ENCODE measurements at places on chromosomes 7 and 10.

- DNase-seq, result no peak
These were observed 98.1 kb downstream of the MICALL2 start for GRCh38 chr7:1361016-1361755.

GRCh38 chr7:104497379-104497967, 169.1 kb downstream of the LHFPL3 start:
- DNase-seq, result peak; percentile 26

DNA sequence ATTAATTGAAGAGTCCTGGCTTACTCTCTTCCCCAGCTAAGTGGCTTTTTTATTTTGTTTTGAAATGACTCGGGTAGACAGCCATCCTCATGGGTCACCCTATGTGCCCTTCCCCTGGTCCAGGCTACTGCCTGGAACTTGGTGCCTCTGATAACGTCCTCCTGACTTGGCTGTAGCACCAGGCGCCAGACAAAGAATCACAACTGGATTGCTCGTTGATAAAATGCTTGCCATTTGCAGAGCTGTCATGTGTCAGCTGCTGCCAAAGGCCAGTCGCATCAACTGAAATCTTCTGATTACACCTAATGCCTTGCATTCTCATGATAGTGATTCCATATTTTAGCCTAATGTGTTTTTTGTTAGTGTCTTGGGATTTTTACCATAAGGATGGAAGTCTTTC, 27.4 kb upstream of the ABLIM1 start:
- DNase-seq, result no peak

GRCh38 chr10:7610651-7611389, 55.9 kb downstream of the ITIH5 start:
- no peak for DNase-seq

DNA sequence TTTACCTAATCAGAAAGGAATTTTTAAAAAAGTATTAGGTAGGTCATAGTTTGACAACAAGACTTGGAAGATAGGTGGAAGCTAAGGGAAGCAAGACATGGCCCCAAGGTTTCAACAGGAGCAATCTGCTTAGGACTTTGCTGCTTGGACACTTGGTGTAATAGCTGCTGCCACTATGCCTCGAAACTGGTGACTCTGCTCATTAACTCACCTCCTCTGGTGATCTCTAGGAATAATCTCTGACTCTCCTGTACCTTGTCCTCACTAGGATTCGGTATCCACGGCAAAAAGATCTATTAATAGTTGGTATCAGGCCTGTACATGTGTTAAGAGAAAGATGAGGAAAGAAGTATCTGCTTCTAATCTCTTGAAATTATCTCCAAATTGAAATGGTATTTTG, 53.1 kb downstream of the PTEN start:
- DNase-seq, result no peak

DNA sequence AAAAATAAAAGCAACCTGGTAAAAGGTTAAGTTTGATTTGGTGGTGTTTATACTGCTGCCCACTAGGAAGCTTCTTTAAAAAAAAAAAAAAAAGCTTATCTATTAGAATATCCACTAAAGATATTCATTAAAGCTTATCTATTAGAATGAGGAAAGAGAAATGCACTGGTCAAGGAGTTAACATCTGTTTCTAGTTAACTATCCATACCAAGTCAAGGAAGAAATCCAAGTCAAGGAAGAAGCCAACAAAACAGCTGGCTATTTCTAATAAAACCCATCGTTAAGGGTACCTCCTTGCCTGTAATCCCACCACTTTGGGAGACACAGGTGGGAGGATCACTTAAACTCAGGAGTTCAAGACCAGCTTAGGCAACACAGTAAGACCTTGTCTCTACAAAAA, 82.6 kb downstream of the JMJD1C start:
- no peak for DNase-seq

- no peak for DNase-seq
These were observed 288.4 kb upstream of the LRRTM3 start for GRCh38 chr10:66637273-66638036.

GRCh38 chr10:14588084-14588937, 186.4 kb downstream of the FAM107B start:
- DNase-seq, result peak; percentile 61

- no peak for DNase-seq
These were observed 7.6 kb downstream of the MAPK8 start for GRCh38 chr10:48314107-48314506.

- DNase-seq, result no peak
These were observed 9.1 kb downstream of the SEM1 start for GRCh38 chr7:96700516-96700915.

- DNase-seq, result peak; percentile 93
These were observed 71.6 kb downstream of the NKX6-2 start for GRCh38 chr10:132714096-132714985.

DNA sequence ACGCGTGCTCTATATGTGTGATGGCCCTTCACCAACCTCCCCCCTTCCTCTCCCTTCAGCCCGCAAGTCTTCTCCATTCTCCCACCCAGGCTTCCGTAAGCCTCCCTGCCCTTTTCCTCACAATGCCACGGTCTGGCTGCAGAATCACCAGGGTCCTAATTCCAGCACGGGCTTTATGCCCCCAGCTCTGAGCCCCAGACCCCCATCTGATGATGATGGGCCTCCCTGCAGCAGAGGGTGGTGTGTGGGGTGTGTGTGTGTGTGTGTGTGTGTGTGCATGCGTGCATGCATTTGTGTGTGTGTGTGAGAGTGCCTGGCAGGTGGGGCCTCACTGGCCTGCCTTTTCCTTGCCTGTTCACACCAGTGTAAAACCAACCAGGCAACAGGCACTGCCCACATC, 109.9 kb downstream of the OAT start:
- no peak for DNase-seq

- no peak for DNase-seq
These were observed 342.7 kb downstream of the LRMDA start for GRCh38 chr10:75773813-75774782.

DNA sequence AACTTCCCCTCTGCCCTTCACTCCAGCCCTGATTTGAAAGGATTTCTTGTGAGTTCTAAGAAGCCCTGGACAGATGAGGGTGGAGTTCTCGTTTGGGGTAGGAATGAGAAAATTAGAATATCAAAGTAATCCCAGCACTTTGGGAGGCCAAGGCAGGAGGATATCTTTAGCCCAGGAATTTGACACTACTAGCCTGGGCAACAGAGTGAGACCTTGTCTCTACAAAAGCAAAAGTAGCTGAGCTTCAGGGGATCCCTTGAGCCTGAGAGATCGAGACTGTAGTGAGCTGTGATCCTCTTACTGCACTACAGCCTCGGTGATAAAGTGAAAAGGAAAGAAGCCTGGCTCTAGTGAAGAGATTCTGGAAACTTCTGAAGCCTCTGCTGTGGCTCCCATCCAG, 76.2 kb downstream of the TET1 start:
- DNase-seq, result no peak

DNA sequence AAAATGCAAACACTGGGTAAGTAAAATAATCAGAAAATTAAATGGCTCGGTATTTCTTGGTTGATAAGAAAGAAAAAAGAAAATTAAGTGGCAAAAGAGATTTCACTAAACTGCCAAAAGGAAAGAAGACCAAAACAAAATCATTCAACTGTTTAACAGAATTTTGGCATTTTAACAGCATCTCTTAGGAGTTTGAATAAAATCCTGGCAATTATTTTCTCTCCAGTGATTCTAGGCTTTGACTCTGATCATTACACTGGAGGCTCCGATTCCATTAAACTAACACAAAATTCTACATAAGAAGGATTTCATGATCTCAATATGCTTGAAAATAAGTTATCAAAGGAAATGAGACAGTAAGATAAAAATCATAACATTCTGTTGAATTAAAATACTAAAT, 62.3 kb downstream of the ARHGAP21 start:
- DNase-seq, result no peak

- no peak for DNase-seq
These were observed 538.9 kb downstream of the INHBA start for GRCh38 chr7:41163991-41164390.

- DNase-seq, result no peak
These were observed 101.1 kb downstream of the PKD1L1 start for GRCh38 chr7:47847207-47847606.

- no peak for DNase-seq
These were observed 54.7 kb downstream of the ARHGAP22 start for GRCh38 chr10:48550071-48550691.

GRCh38 chr10:98916526-98917125, 319.0 kb downstream of the HPSE2 start:
- DNase-seq, result no peak

DNA sequence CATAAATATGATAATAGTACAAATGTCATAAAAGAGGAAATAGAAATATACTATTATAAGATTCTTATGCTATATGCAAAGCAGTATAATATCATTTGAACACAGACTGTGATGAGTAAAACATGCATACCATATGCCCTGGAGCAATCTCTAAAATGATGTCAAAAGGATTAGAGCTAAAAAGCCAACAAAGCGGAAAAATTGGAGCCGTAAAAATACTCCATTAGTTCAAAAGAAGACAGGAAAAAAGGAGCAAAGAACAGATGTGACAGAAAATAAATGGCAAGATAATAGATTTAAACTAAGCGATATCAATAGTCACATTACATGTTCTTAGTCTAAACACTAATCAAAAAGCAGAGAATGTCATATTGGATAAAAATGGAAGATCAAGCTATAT, 191.0 kb upstream of the PLPP4 start:
- no peak for DNase-seq

- DNase-seq, result no peak
These were observed 99.8 kb downstream of the SND1 start for GRCh38 chr7:127751490-127752448.

- peak; percentile 27 for DNase-seq
These were observed 104.2 kb upstream of the CHST15 start for GRCh38 chr10:124197371-124198124.

DNA sequence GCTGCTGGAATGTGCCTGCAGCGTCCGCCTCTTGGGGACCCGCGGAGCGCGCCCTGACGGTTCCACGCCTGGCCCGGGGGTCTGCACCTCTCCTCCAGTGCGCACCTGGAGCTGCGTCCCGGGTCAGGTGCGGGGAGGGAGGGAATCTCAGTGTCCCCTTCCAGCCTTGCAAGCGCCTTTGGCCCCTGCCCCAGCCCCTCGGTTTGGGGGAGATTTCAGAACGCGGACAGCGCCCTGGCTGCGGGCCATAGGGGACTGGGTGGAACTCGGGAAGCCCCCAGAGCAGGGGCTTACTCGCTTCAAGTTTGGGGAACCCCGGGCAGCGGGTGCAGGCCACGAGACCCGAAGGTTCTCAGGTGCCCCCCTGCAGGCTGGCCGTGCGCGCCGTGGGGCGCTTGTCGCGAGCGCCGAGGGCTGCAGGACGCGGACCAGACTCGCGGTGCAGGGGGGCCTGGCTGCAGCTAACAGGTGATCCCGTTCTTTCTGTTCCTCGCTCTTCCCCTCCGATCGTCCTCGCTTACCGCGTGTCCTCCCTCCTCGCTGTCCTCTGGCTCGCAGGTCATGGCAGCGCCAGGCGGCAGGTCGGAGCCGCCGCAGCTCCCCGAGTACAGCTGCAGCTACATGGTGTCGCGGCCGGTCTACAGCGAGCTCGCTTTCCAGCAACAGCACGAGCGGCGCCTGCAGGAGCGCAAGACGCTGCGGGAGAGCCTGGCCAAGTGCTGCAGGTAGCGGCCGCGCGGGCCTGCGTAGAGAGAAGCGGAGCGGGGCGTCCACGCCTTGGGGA, 645 bp downstream of the SLC26A4 start:
- DNase-seq, result no peak

DNA sequence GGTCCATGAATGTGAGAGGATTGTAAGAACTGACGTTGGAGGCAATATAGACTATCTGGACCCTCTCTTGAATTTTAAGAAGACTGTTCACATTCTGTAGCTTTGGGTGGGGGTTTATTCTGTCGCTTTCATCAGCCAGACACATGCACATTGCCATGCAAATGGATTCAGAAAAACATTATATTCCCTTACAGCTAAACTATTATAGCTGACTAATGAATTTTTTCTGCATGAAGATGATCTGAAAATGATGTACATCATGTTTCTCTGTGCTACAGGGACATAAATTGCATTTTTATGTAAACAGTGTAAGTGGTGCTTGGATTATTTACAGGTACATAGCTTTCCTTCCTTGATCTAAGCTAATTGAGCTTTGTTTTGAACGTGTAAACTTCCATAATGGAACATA, 1.5 kb downstream of the MET start:
- no peak for DNase-seq

DNA sequence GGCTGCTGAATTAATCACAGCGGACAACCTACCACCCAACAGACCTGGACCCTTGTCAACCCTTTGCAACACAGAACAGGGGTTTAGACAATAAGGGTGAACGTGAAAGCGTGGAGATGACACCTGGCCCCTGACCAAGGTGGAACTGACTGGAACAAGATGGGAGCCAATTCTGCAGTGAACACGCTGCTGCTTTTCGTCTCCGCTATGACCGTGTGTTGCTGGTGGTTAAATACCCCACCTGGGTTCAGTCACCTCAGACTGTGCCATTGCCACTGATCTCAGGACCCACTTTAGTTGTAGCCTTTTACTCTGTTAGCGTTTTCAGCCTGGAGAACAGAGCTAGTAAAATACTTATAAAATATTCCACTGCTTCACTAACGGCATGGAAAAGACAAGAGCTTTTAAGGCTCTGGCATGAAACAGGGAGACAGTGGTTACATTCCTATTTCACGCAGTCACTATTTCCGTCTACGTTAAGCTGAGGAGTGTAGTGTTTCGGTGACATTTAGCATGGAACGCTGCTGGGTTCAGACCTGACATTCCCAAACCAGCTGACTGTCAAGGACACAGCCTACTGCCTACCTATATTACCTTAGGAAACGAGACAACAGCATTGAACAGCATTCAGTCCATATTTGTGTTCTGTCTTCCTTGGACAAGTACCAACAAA, 119.5 kb upstream of the PRSS1 start:
- no peak for DNase-seq

DNA sequence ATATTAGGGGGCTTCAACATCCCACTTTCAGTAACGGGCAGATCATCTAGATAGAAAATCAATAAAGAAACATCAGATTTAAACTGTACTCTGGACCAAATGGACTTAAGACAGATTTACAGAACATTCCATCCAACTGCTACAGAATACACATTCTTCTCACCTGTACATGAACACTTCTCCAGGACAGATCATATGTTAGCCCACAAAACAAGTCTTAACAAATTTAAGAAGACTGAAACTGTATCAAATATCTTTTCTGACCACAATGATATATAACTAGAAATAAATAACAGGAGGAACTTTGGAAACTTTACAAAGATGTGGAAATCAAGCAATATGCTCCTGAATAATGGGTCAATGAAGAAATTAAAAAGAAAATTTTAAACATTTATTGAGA, 86.7 kb downstream of the MICU1 start:
- DNase-seq, result no peak

DNA sequence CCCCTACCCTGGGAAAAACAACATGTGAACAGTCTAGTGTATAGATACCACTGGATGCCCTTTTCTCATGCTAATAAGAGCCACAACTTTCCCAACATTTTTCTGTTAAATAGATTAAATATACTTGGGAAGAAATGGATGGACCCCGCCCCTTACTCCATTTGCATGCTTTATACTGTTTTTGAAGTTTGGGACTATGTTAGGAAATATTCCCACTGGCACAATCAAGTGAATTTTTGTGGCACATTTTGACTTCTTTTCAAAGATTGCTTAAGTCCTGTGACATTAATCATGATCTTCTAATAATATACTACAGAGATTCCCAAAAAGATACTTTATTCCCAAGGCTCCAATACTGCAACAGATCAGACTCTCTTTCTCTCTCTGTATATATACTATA, 216.6 kb downstream of the TWIST1 start:
- no peak for DNase-seq

GRCh38 chr7:150003304-150003810, 129.6 kb downstream of the ATP6V0E2 start:
- no peak for DNase-seq

GRCh38 chr7:22833957-22834356, 11.3 kb upstream of the TOMM7 start:
- no peak for DNase-seq
